ENCODE measurements at places on chromosomes 16 and 17. TPM values are rescaled to one million over a fixed set of nuclear protein-coding genes. Genes with fewer than 3 reads are reported as not detected.
A peak's percentile ranks its signal among the peaks of the same experiment; 100 is the strongest.

- no peak overlapping the region for H3K4me3 ChIP-seq
- H3K4me1 ChIP-seq = no peaks in the 10 kb centered on the region
- H3K36me3 ChIP-seq = no peaks in the 10 kb centered on the region
- H3K27ac ChIP-seq = no peak overlapping the region
Measured at GRCh38 chr17:67025216-67025792, 19.1 kb upstream of the CACNG1 start.

DNA sequence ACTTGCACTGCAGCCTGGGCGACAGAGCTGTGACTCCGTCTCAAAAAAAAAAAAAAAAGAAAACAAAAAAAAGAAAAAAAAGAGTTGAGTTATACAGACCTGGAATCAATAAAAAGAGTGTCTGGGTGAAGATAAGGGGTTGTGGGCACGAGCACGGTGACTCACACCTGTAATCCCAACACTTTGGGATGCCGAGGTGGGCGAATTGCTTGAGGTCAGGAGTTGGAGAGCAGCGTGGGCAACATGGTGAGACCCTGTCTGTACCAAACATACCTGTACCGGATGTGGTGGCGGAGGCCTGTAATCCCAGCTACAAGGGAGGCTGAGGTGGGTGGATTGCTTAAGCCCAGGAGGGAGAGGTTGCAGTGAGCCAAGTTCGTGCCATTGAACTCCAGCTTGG is 1.3 kb upstream of the TRAP1 start:
- peaks cover 7% of the 10 kb centered on the region for H3K36me3 ChIP-seq
- no peaks in the 10 kb centered on the region for H3K27me3 ChIP-seq

GRCh38 chr17:55340176-55340575 is 75.4 kb downstream of the HLF start:
- peaks cover 17% of the 10 kb centered on the region for H3K27me3 ChIP-seq
- H3K4me1 ChIP-seq = peaks cover 47% of the 10 kb centered on the region
- H3K4me3 ChIP-seq = no peak overlapping the region
- no peak overlapping the region for H3K27ac ChIP-seq

- no peak overlapping the region for H3K27ac ChIP-seq
- H3K4me3 ChIP-seq = no peak overlapping the region
- peaks cover 13% of the 10 kb centered on the region for H3K4me1 ChIP-seq
Measured at GRCh38 chr17:40900809-40901356, 15.8 kb upstream of the KRT20 start.

DNA sequence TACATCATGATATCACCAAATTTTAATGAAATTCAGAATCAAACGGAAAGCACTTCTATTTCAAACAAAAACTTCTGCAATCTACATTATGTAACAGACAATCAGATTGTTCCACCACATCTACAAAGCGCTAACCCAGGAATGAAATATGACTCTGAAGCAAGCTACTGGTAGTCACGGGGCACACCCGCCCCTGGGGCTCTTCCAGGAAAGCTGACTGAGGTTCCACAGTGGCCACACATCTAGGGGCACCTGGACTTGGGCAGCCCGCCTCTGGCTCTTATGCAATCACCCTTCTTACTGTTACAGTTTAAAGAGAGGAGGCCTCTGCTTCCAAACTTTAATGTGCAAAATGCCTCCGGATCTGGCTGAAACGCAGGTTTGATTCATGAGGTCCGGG is 27.5 kb downstream of the ZCCHC14 start:
- peaks cover 39% of the 10 kb centered on the region for H3K4me1 ChIP-seq
- H3K36me3 ChIP-seq = no peaks in the 10 kb centered on the region
- no peaks in the 10 kb centered on the region for H3K27me3 ChIP-seq
- DNase-seq = no peak
- H3K27ac ChIP-seq = peak overlapping the region; percentile 69

The CPHXL2 gene
- total RNA-seq = not detected

GRCh38 chr16:52165961-52166360 is 381.0 kb downstream of the TOX3 start:
- H3K36me3 ChIP-seq = no peaks in the 10 kb centered on the region
- H3K27ac ChIP-seq = no peak overlapping the region
- H3K4me3 ChIP-seq = no peak overlapping the region
- no peak for DNase-seq
- H3K27me3 ChIP-seq = no peaks in the 10 kb centered on the region

The DBNDD1 gene
- 0.15 TPM for total RNA-seq

DNA sequence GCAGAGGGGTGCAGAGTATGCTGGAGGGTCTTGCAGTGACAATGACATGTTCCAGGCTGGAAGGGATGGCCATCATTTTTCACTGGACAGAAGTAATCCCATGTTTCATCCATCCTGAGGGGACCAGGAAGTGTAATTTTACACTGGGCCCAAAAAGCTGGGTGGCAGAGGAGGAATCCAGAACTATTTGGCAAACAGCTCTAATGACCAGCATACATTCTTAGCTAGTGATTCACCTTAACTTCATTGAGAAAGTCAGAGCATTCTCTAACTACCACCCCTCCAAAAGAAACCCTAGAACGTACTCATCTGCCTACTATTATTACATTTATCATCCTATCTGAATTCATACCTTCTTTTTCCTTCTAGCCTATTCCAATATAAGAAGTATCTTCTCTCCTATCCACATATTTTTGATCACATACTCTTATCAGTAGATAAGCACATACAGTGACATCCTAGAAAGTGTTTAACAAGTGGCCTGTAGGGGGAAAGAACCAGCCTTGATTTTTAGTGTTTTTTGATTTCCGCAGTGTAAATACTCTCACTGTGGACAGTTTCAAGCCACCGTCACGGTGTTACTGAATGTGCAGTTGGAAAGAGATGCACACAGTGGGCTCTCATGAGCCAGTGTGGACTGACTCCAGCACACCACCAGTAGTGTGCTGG is 118.1 kb downstream of the FTO start:
- no peak for DNase-seq
- H3K36me3 ChIP-seq = no peaks in the 10 kb centered on the region
- no peak overlapping the region for H3K27ac ChIP-seq
- H3K4me3 ChIP-seq = no peak overlapping the region
- peaks cover 3% of the 10 kb centered on the region for H3K4me1 ChIP-seq

The KRTAP1-5 gene
- total RNA-seq = not detected

Measured in activated CD4-positive, alpha-beta T cell treated with anti-CD3 and anti-CD28 coated beads, Interleukin-2, amount 10 ng/mL, durations not matched to agents 7 days and 5 days (primary cell).